Activated CD4-positive, alpha-beta T cell treated with anti-CD3 and anti-CD28 coated beads, Interleukin-2, amount 50 U/mL, for 48 hours (primary cell): ENCODE measurements at places on chromosomes 5 and 9.

- no peak for DNase-seq
These were observed 820.0 kb upstream of the SEMA6A start for GRCh38 chr5:117394506-117395157.

DNA sequence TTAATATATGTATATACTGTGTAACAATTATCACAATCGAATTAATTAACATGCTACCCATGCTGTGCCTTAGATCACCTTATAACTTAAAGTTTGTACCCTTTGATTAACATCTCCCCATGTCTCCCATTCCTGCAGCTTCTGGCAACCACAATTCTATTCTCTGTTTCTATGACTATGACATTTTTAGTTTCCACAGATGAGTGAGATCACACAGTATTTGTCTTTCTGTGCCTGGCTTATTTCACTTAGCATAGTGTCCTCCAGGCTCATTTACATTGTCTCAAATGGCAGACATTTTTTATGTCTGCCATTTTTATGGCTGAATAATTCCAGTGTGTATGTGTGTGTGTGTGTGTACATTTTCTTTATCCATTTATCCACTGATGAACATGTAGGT, 146.1 kb upstream of the SLC28A3 start:
- no peak for DNase-seq

GRCh38 chr5:1090538-1090937, 21.3 kb downstream of the SLC12A7 start:
- DNase-seq = no peak

GRCh38 chr5:168752012-168752411, 172.8 kb upstream of the PANK3 start:
- DNase-seq = no peak

DNA sequence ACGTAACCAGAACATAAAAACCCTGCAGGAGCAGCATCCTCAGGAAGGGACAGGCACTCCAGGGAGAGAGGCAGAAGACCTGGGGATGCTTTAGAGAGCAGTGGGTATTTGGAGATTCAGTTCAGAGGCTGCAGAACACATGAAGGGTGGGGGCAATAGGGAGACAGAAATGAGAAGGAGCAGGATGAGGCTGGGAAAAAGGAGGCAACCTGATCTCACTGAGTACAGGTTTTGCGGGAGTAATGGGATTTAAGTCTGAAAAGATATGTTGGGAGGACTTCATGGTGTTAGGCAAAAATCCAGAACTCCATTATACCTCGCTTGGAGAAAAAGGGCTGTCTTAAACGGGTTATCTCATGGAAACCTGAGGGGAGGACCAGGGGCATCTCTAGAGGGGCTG, 41.3 kb upstream of the GARNL3 start:
- no peak for DNase-seq

DNA sequence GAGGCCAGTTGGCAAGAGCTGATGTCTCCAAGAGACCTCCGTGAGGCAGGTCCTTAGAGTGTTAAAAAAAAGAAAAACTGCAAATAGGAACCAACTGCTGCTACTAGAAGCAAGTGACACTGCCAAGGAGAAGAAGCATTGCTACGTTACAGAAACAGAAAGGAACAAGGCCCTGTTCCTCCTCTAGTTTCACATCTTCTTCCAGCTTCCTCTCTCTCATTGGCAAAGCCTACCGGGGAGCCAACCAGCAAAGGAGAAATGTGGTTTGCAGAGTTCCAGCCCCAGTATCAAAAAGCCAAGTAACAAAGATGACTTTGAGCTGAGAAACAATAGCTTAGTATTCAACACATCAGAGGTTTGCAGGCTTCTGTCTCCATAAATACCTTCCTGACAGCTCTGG, 145.9 kb downstream of the PRELID2 start:
- no peak for DNase-seq

DNA sequence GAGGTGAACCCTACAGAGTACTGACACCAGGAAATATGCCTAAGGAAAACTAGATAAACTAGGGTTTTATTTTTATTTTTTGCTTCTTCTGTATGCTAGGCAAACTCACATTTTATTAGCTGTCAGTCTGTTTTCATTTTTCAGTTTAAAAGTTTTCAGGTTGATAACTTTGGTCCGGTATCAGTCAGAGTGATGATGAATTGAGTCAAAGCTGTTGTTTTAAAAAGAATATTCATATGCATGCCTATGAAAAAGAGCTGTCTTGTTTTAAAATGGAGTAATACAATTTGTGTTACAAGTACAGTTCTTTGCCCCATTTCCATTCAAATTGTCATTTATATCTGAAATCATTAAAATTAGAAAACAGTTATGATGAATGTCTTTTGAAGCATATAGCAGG, 22.6 kb downstream of the MAP3K1 start:
- no peak for DNase-seq

- no peak for DNase-seq
These were observed 86.6 kb downstream of the LHFPL2 start for GRCh38 chr5:78562001-78562400.

- DNase-seq = no peak
These were observed 59.7 kb upstream of the RAD23B start for GRCh38 chr9:107223381-107223780.

GRCh38 chr5:73420666-73421065, 27.9 kb downstream of the FOXD1 start:
- no peak for DNase-seq

GRCh38 chr9:96605328-96605727, 14.3 kb downstream of the CDC14B start:
- no peak for DNase-seq

- no peak for DNase-seq
These were observed 22.6 kb downstream of the PLAC8L1 start for GRCh38 chr5:146082798-146083197.

GRCh38 chr5:760363-761058, 24.0 kb downstream of the ZDHHC11B start:
- no peak for DNase-seq

GRCh38 chr9:105539452-105539851, 18.5 kb upstream of the FKTN start:
- no peak for DNase-seq
